ENCODE measurements at places on chromosomes 5 and 9. TPM values are rescaled to one million over a fixed set of nuclear protein-coding genes. Genes with fewer than 3 reads are reported as not detected.

The MEF2C gene
- 2.1 TPM for total RNA-seq

GRCh38 chr9:11968631-11969030, 724.6 kb upstream of the TYRP1 start:
- no peak for DNase-seq

DNA sequence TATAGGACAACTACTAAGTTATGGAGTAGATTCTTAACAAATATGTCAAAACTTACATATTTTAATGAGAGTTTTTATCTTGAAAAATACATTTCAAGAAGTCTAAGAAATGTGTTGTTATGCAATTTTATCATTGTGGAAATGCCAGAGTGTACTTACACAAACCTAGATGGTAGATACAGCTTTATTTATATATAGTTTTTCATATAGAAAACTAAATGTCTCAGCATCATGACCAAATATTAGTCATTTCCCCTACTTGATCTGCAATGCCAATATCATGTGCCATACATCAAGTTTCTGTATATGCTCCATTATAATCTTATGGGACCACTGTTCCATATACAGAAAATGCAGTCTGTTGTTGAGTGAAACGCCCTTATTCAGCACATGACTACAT, 28.7 kb downstream of the CAST start:
- no peak for DNase-seq

The FAM78A gene
- 36.1 TPM for total RNA-seq

The GRXCR2 gene
- total RNA-seq = not detected

DNA sequence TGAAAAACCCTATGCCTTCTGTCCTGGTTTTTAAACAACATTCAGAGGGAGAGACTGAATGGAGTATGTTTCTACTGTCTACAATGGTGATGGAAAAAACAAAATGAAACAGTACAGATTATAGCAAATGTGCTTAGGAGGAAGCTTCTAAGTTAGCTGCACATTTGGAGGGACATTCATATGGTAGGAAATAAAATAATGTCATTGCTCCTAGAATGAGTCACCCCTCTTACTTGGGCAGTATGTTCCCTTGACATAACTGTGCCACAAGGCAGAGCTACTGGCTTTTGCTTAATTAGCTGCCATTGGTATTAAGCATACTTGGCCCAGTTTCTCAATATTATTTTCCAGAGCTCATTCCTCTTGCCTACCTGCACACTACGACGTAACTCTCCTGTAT, 128.9 kb downstream of the GDNF start:
- no peak for DNase-seq

GRCh38 chr9:83511051-83511450, 27.1 kb downstream of the FRMD3 start:
- DNase-seq = no peak

The SH3GLB2 gene
- 42.9 TPM for total RNA-seq

The KLF9 gene
- total RNA-seq = 25.4 TPM

GRCh38 chr5:178839319-178839704, 20.4 kb upstream of the ZNF354B start:
- peak; percentile 31 for DNase-seq

The ECM2 gene
- not detected for total RNA-seq

The ESM1 gene
- not detected for total RNA-seq

DNA sequence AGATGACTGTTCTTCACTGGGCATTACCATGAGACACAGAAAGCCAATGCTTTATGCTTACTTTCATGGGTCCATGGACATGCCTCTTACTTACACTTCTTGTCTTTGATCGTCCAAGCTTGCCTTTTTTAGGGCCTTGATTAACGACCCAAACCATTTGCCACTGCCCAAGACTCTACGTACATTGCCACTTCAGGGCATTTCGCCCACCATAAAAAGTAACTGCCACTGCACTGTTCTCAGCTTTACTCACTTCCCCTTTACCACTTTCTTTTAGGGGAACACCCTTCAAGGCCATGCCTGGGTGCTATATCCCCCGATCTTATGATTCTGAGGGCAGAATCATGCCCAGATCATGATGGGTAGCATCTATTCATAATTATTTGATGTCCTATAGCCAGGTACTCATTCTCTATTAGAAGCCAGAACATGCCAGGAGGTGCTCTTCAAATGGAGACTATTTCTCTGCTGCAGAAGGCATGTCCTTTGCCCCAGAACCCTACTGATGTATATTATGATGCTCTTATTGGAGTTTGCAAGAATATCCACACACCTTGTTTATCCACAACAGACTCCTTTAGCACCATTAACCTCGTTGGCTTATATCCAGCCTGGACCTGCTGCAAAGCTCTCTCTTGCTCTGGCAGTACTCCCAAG, 64.1 kb upstream of the RAD23B start:
- DNase-seq = no peak

The DELE1 gene
- total RNA-seq = 51.6 TPM

The GABRA1 gene
- total RNA-seq = not detected

GRCh38 chr9:134396258-134396742, 70.0 kb downstream of the RXRA start:
- DNase-seq = peak; percentile 68

The PCDHGA11 gene
- total RNA-seq = not detected

GRCh38 chr9:79382458-79382857, 189.3 kb upstream of the TLE4 start:
- DNase-seq = no peak

The PDLIM4 gene
- total RNA-seq = not detected

DNA sequence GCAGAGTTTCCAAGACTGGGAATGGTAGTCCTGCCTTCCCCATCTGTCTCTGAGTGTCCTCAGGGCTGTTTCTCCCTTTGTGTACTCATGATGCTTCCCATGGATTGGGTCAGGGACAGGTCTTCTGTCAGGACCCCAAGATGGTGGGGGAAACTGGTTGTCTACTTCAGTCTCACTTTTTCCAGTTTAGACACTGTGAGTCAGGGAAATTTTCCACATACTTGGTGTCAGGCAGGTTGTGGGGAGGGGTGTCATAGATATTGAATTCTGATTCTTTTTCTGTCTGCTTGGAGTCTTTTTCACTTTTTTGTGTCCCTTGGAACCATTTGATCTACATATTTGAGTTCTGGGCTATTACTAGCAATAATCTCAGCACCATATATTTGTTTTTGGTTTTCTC, 10.3 kb downstream of the POLK start:
- peak; percentile 20 for DNase-seq

The INSL6 gene
- not detected for total RNA-seq

DNA sequence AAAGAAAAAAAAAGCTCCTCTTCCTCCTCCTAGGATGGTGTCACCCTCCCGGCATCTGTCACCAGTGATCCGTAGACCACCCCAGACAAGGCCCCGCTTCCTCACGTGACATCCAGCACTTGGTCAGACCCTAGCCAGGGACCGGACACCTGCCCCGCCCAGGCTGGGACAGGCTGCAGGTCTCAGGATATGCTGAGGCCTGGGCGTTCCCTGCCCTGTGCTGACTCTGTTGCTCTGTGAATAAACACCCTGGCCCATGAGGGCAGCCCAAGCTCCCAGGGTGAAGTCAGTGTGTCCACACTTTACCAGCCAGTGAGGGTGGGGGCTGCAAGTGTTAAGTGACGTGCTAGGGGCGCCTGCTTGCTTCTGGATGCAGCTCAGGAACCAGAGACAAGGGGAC, 5.6 kb downstream of the EDF1 start:
- DNase-seq = no peak

The IFNE gene
- not detected for total RNA-seq

The PCDHGC4 gene
- total RNA-seq = not detected

DNA sequence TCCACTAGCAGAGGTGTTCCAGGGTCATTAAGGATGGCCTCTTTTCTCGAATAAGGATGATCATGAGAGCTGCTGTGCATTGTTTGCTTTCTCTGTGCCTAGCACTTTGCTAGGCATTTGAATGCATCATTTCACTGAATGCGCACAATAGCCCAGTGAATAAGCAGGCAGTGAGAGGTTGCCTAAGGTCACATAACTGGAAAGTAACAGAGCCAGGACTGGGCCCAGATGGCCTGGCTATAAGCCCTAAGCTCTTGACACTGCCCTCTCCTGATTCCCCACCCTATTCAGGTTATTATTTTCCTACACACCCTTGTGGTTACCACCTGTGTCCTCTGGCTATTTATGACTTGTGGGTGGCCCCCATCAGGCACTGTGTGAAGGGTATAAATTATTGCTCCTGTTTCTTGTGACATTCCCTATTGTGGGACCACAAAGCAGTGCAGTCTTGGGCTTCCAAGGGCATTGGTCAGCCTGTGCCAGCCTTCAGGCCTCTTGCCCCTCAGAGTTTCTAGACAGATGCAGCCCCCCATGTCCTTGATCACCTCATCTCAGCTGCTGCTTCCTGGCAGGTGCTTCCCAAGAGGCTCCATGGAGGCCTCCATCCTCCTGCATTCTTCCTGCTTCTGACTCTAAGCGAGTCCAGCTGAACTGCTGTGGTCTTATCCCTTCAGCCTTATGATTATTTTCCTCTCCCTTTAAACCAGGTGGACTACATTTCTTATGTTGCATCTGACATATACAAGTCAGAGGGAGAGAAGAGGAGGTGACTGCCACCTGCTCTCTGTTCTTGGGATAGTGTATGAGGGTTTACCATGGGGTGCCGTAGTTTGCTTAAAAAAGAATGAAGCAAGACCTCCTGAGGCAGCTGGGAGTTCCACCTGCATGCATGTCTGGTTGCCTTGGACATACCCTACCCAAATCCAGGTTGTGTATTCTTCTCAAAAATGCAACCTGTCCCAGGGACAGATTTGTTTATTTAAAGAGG, 47.6 kb downstream of the ANGPTL2 start:
- DNase-seq = no peak

The HEMGN gene
- total RNA-seq = 1.9 TPM

- no peak for DNase-seq
Observed at GRCh38 chr9:115114546-115114945, 3.4 kb downstream of the TNC start.

DNA sequence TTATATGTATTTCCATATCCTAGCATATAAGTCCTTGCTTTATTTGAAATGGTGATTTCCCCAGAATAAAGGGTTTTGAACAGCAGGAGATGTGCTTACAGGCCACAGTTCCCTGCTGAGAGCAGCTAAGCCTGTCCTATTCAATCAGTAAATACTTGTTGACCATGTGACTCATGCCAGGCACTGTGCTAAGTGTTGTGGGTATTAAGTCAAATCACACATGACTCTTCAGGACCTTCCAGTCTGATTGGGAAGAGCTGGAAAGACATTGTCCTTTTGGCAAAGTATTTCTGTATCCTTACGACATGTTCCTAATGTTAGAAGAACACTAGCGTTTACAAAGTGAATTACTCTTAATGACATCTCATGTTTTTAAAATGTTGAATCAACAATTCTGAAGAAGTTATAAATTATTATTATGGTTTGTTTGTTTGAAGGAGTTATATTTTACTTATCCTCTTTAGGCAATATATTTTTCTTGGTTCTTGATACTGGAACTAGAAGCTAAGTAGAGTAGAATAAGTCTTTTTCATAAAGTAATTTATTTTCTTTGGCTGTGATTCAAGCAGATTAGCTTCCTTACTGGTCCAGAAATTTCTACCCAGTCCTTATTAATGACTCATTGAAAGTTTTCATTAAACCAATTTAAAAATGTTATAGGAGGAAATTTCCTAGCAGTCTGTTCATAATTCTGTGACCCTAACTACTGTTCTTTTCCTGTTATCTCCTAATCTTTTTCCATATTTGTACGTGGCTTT, 82.1 kb downstream of the GAPVD1 start:
- no peak for DNase-seq

The AK8 gene
- total RNA-seq = 0.10 TPM

DNA sequence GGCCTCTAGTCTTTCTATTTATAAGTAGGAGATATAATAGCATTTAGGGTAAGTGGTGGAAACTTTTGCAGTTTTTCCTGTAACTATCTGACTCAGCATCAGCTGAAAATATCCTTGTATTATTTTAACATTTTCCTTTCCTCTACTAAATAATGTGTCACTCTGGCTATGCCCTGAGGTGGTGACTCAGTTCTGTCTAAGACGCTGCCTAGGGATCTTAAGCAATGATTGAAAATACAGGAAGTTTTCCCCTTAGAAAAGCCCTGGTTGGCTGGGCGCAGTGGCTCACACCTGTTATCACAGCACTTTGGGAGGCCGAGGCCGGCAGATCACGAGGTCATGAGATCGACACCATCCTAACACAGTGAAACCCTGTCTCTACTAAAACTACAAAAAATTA, 9.3 kb upstream of the EDIL3 start:
- no peak for DNase-seq

DNA sequence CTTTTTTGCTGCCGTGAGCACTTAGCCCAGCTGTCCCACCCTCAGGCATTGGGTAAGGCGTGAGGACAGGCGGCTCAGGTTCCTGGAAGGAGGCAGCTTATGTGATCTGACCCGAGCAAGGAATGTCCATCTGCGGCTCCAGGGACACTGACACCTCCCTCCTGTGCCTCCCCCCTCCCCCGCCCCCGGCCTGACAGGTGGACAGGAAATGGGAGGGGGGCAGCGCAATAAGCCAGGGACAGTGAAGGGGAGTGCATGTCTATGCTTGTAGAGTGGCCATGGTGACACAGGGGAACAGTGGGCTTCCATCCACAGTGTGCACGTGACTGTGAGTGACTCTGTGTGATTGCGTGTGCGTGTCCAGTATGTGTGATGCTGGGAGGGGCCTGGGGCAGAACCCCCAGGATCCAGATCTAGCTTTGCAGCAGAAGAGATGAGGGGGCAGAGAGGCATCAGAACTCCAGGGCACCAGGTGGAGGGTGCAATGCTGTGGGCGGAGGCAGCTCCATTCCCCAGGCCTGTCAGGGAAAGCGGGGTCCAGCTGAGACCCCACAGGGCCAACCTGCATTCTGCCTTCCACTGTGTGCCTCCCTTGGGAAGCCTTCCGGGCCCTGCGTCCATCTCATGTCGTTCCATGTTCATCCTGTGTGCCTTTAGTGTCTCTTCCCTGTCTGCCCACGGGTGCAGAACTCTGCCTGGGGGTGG, 30.5 kb downstream of the CNTFR start:
- DNase-seq = no peak

The GALNT12 gene
- 9.2 TPM for total RNA-seq

DNA sequence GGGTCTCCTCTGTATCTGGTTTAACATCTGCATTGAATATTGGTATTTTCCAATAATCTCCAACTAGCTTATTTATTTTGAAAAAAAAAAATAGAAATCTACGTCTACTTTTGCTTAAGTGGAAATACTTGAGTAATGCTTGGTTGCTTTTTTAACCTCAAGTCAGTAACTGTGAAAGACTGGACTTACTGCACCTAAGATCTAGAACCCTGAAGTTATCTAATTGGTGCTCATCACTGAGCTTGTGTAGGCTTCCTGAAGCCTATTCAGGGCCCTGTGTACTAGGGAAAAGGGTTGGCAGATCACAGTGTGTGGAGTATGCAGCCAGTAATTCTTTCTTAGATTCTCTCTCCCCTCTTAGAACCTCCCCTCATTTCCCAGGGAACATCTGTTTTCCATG, 16.2 kb downstream of the SLC1A1 start:
- no peak for DNase-seq
